Activated T-cell treated with anti-CD3 and anti-CD28 coated beads, Interleukin-2, amount 50 U/mL, for 48 hours (primary cell): ENCODE measurements at places on chromosomes 5 and 9.

DNA sequence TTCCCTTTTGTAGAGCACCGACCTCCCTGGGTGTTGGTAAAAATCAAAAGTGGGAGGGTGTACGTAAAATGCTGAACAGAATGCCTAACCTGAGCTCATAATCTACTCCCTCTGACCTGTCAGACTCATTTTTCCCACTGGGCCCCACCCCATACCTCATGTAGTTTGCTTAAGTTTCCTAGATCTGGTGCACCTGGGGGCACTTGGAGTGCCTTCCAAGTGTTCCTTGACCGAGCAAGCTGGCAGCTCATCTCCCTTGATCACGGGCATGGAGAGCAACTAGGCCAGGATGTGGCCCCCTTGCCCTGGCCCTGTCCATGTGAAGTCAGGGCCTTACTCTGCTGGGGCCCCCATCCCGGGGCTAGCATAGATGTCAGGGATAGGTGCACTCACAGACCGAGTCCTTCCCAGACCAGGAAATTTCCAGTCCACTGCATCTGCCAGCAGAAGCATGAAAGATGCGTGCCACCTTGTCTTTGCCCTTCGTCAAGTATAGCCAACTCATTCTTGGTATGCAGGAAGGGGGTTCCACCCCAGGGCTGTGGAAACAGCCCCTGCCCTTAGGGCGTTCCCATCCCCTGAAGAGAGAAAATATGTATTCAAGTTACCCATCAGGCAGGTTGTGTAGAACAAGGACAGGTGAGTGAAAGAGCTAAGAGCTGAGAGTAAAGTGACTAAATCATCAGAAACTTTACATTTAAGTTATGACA is 41.9 kb downstream of the SLC22A5 start:
- no peak for DNase-seq

GRCh38 chr5:121108725-121109124 is 644.6 kb downstream of the PRR16 start:
- DNase-seq = no peak

GRCh38 chr9:105255421-105255820 is 11.0 kb downstream of the SLC44A1 start:
- DNase-seq = no peak

DNA sequence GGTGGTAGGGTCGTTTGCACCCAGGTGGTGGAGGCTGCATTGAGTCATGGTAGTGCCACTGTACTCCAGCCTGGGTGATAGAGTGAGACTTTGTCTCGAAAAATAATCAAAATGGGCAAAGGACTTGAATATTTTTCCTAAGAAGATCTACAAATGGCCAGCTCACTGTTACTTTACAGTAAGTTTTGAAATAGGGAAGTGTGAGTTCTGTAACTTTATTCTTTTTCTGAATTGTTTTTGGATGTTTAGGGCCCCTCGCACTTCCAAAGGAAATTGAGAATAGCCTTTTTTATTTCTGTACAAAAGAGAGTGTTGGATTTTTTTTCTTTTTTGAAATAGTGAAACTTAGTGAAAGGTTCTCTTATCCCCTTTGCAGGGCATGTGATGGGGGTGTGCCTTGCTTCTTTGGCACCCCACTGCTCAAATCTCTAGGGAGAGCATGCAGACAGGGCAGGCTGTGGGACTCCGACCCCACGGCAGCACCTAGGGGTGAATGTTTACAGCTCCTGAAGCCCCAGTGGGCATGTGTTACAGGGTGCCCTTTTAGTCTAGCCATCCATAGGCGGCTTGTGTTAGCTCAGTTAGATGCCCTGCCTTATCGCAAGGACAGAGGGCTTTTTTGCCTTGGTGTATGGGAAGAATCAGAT is 33.3 kb downstream of the GPBP1 start:
- no peak for DNase-seq
